Activated T-helper 1 cell treated with Interleukin-2 at 50 U/mL for 16 hours (primary cell): ENCODE measurements at places on chromosomes 1 and 21.

GRCh38 chr1:111732718-111733117 lies 6.5 kb downstream of the INKA2 start:
- no peak for DNase-seq

DNA sequence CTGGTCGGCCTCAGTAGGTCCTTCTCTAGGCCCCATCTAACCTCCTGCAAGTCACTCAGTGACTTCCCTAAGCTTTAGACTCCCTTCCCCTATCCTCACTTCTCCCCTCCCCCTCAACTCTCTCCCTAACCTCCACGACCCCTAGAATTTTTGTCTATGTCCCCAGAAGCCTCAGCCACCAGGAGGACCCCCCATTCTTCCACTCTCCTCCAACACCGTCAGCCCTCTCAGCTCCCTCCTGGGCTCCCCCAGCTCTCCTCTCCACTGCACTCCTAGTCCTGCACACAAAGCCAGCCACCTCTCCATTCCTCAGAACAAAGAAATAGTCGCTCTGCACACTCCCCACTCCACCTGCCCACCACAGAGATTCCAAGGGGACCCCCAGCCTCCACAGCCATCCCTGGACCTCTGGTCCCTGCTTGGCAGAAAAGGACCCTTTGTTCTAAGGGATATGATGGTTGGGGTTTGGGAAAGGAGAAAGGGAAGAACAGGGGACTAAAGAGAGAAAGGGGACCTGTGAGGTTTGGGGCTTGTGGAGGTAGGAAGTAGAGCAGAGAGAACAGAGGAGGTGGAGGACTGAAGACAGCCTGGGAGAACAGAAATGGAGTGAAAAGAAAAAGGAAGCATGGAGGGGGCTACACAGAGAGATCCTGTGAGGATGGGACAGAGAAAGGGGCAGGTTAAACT lies 2.8 kb downstream of the ARHGEF2 start:
- no peak for DNase-seq

DNA sequence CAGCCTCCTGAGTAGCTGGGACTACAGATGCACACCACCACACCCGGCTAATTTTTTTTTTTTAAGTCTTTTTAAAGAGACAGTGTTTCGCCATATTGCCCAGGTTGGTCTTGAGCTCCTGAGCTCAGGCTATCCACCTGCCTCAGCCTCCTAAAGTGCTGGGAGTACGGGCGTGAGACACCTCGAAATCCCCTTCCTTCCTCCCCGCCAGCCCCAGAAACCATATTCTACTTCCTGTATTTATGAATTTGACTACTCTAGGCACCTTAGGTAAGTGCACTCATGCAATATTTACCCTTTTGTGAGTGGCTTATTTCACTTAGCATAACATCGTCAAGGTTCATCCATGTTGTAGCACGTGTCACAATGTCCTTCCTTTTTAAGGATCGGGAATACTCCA lies 6.9 kb upstream of the LRP8 start:
- no peak for DNase-seq

DNA sequence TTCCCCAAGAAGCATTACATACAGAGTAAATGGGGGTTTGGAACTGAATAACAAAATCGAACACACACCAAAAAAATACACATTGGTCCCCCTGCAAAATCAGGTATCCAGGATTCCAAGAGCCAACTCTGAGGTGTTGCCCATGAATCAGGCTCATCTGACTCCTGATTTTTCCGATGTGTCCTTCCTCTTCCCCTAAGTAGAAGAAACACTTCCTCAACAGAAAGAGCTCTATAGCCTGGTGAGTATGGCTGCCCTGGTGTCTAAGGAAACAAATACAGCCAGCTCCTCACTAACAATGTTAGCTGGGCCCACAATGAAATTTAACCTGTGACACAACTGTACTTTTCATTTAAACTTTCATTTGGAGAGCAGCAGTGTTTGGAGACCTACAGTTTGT lies 33.6 kb downstream of the ERI3 start:
- DNase-seq: no peak

DNA sequence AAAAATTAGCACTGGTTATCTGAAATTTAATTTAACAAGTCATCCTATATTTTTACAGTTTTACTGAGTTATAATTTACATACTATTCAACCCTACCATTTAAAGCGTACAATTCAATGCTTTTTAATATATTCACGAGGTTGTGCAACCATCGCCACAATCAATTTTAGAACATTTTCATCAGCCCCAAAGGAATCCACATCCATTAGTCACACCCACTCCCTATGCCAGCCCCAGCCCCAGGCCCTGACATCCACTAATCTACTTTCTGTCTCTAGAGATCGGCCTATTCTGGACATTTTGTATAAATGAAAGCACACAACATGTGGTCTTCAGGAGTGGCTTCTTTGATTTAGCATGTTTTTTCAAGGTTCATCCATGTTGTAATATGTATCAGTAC lies 134.7 kb downstream of the PSMG1 start:
- no peak for DNase-seq

DNA sequence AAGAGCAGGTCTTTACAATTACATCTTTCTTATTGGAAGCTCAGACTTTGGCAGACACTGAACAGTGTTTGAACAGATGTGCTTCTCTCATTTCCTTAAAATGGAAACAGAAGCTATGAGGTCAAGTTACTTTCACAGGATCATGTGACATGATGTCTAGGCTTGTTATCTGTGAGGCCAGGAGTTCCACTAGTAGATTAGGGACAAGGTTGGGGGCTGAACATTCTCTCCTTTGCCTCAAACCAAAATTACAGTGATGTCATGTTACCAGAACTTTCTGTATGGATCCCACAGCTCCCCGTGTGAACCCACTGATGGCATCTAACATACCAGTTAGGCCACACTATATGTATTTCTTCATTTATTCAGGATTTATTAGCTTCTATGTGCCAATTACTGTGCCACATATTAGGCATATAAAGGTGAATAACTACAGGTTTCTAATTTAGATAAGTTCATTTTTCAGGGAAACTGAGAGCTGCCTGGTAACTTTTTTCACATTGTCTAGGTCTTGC lies 6.0 kb downstream of the DYNLT5 start:
- DNase-seq: no peak

- no peak for DNase-seq
Observed at GRCh38 chr1:219489636-219490035, 123.3 kb downstream of the ZC3H11B start.

GRCh38 chr1:188359315-188359714 lies 1530.6 kb downstream of the PLA2G4A start:
- DNase-seq: no peak

DNA sequence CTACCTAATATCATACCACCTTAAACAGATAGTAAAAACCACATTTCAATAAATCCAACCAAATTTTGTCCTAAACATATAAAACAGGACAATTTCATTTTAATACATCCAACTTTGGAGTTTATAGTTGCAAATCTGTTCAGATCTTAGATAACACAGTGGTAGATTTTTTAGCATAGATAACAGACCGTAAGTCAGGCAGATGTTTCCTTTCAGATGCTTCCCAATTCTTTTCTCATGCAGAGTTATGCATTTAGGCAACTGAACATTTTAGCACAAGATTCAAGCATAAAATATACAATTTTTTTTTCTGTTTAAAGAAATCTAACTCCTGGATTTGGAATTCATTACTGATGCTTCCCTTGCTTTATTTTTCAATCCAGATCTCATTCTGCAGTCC lies 156.5 kb upstream of the ZNHIT6 start:
- DNase-seq: no peak

DNA sequence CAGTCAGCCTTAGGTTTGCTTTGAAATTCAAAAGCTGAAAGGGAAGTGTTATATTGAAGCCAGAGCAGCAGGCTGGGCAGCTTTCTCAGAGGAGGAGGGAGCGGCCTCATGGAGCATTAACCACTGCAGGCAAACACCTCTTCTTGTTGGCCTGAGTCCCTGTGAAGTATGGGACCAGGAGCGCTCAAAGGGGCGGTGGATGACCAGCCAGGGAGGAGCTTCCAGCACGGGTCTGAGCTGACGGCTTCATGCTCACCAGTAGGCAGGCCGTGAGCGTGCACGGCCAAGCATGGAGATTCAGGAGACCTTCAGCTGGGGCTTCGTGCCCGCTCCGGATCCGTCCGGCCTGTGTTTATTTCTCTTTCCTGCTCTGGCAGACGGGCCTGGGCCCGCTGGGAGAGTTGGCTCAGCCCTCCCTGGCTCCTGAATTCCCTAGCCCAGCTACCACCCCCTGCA lies 245.2 kb downstream of the TRABD2B start:
- no peak for DNase-seq

GRCh38 chr1:96749618-96750017 lies 28.0 kb downstream of the PTBP2 start:
- no peak for DNase-seq

- DNase-seq: no peak
Observed at GRCh38 chr1:13628218-13628617, 44.6 kb downstream of the PDPN start.

GRCh38 chr1:37493336-37494098 lies 19.1 kb downstream of the ZC3H12A start:
- DNase-seq: no peak
